ENCODE measurements at places on chromosomes 6 and 20.

- DNase-seq: no peak
Measured at GRCh38 chr6:131688286-131688685, 12.9 kb downstream of the OR2A4 start.

GRCh38 chr6:119347466-119348095, 2.0 kb downstream of the MAN1A1 start:
- no peak for DNase-seq

DNA sequence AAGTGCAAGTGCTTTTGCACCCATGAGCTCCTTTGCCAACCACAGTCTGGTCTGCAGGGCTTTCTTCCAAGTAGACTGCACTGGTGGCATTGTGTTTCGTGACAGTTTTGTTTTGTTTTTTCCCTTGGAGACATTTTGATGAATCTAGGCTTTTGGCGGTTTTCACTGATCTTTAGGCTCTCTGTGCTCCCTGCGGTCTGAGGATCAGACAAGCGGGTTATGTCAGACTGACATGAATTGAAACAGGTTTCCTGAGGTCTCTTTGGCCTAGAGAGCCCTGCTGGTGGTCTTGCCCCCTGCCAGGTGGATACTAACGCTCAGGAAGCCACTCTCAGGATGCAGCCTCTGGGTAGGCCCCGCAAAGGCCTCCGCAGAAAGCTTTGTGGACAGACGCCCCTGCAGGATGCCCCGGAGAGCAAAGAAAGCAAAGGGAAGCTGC, 555.4 kb upstream of the AGPAT4 start:
- no peak for DNase-seq

- no peak for DNase-seq
Measured at GRCh38 chr20:44911264-44911921, 1.5 kb downstream of the PABPC1L start.

GRCh38 chr6:11833626-11834592, 55.3 kb upstream of the ADTRP start:
- DNase-seq: no peak

DNA sequence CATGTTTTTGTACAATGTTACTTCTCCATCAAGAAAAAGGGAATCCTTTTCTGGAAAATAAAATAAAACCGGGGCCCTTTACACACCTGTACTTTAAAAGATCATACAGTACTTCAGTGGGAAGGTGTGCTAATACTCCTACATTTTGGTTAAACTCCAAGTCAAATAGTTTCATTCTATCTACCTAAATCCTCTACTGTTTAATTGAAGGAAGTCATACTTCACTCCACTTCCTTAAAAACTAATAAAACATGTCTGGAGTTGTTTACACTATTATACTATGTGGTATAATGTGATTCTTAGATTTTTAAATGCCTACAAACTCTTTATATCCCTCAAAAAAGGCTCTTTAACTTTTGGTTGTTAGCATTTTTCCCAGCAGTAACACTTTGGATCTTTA, 18.6 kb upstream of the HBS1L start:
- DNase-seq: no peak

DNA sequence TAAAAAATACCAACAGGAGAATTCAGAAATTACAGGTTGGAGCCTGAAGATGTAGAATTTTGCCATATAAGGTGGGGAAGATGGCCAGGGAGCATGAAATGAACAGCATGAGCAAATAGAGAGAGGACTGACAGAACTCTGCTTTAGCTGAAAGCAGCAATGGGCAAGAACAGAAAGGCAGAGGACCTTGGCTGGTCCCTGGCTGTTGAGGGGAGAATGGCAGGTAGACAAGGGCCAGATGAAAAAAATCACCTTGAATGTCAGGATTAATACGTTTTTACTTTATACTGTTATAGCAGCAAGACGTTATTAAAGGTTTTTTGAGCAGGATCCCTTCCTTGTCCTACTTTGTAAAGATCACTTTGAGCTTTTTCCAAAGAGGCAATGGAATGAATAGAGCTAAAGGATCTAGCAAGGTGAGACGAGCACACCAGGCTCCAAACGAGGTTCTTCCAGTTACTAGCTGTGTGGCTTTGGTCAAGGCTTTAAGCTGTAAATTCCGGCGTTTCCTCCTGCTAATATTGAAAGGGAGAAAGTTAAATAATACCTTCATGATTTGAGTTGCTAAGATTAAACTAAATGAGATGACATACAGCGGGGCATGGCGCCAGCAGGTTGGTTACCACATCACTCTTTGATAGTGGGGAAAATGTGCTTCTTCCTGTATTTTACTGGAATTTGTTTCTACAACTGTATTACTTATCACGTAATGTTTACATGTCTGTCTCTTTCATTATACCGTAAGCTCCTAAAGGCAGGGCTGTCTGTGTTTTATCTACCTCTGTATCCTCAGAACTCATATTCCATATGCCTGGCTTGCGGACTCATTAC, 776 bp downstream of the PPIL1 start:
- no peak for DNase-seq

DNA sequence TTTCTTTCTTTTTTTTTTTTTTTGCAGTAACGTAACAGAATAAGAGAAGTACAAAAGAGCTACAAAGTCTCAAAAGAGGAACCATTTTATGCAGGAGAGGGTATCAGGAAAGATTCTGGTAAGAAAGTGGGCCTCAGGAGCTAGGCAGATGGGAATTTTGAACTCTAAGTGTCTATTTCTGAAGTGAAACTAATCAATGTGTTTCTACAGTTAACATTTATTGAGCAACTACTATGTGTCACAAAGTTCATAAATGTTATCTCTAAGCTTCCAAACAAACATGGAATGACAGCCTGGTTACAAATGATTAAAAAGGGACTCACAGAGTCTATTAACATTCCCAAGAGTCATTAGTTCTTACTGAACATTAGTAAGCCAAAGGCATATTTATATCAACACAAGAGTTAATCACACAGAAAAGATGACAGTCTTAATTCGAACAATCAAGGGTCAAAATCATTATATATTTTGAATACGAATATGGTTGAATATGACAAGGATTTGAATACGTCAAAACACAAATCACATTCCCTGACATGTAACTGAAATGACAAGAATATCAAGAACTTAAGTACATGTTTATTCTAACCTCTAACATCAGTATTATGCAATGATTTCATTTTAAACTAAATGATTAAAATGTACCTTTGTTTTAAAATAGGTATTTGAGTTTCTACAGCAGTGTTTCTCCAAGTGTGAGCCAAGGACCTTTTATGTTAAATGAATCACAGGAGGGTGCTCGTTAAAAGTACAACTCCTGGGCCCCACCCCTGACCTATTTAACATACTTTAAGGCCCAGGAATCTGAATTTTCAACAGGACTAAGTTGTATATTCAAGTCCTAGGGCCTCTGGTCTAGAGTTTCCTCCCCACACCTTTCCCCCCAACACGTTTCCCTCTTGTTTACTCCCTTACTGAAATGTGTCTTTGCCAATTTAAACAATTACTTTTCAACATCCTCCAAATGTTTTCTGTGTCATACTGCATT, 89.7 kb downstream of the ATXN1 start:
- no peak for DNase-seq

- DNase-seq: no peak
Measured at GRCh38 chr6:28160233-28160632, 18.6 kb downstream of the ZKSCAN8 start.

- DNase-seq: no peak
Measured at GRCh38 chr6:95866732-95867131, 149.0 kb upstream of the FUT9 start.

- DNase-seq: no peak
Measured at GRCh38 chr6:34202329-34203201, 34.1 kb upstream of the HMGA1 start.

GRCh38 chr6:168331058-168331457, 11.5 kb upstream of the DACT2 start:
- no peak for DNase-seq

DNA sequence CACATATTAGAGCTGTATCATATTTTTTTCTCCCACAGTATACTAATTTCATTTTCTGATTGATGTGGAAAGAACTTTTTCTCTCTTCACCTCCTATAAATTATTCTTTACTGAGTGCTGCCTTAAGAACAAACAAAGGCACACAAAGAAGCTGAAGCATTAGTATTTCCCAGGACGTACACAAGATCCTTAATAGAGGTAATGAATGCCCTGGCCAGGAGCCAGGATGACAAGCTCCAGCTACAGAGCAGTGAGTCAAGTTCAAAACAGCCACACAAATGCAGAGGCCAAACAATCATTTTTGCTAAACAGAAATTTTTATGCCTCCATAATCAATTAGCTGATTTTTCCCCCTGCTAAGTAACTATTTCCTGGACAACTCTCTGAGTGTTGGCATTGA, 639.6 kb downstream of the EPHA7 start:
- no peak for DNase-seq

DNA sequence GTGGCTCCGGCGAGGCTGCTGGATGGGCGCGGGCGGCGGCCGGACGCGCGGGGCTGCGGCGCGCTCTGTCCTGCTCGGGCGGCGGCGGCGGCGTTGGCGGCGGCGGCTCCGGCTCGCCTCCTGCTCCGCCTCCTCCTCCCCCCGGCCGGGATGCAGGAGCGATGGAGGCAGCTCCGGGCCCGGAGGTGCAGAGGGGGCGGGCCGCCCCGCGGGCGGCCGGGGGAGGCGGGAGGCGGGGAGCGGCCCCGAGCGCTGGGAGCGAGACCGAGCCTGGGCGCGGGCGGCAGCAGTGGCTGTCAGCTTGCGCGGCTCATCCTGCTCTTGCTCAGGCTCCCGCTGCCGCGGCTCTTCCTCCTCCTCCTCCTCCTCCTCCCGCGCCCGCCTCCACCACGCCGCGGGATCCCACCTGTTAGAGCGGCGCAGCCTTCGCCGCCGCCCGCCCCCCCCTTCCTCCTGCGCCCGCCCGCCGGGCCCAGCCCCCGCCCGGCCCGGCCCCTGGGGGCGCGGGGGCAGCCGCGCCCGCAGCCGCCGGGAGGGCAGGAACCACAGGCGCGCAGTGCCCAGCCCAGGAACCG, at the start of gene NOL4L:
Gene NOL4L (minus strand): TSS at position 323 of the 575 bp plus-strand sequence. CDS start 443 bp downstream, outside the sequence.
- DNase-seq: no peak

DNA sequence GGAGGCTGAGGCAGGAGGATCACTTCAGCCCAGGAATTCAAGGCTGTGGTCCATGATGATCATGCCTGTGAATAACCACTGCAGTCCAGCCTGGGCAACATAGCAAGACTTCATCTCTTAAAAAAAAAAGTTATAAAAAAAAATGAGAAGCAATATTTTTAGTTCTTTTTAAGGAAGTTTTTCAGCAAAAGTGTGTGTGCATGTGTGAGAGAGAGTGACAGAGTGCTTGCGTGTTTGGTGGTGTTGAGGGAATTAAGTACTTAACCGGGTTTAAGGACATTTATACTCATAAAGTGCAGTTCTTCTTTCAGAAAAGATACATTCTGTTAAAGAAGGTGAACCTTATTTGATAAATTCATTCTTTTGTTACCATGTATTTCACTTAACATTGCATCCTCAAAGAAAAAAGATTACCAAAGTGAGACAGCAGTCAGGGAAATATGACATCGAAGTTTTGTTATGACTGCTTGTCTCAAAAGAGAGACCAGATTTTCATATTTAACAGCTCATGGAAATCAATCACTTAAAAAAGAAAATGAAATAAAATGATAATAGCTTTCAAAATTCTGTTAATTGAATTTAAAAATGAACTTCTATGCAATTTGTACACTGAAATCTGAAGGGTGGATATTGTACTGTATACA, 254.7 kb downstream of the ARHGAP18 start:
- no peak for DNase-seq

DNA sequence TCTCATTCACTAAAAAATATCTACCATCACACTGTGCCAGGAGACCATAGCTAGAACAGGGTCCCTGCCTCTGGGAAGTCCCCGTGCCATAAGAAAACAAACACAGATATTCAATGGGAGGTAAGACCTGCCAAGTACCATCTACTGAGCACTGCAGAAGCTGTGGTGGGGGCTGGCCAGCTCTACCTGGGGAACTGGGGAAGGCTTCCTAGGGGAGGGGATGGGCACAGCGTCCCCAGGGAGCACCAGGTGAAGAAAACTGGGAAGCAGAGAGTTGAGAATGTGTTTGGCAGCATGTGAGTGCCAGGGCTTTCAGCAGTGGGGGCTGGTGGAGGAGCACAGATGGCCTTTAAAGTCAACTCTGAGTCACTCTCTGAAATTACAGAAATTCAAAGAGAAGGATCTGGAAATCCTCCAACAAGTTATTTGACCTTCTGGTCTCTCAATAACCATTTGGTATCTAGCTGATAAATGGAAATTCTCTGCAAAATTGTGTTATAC, 85.2 kb downstream of the SHLD1 start:
- DNase-seq: no peak

DNA sequence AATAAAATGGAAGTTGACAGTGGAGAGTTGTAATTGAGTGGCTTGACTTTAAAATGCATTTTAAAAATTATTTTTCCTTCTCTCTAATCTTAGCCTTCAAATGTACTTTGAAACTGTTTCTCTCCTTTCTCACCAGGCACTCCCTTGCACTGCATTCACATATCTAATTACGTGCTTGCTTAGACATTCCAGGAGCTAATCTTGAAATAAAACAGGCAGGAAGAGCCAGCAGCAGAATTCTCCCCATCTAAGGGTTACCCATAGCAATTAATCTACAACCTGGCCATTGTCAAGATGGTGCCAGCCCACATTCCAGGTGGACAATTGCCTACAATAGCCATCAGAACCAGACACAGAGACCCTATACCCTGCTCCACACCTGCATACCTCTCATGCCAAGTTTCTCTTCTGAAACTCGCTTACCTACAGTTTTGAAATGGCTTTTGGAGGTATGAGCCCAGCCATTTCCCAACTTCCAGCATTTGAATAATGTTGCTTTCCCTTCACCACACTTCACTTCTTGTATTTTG, 167.6 kb upstream of the GJE1 start:
- no peak for DNase-seq

DNA sequence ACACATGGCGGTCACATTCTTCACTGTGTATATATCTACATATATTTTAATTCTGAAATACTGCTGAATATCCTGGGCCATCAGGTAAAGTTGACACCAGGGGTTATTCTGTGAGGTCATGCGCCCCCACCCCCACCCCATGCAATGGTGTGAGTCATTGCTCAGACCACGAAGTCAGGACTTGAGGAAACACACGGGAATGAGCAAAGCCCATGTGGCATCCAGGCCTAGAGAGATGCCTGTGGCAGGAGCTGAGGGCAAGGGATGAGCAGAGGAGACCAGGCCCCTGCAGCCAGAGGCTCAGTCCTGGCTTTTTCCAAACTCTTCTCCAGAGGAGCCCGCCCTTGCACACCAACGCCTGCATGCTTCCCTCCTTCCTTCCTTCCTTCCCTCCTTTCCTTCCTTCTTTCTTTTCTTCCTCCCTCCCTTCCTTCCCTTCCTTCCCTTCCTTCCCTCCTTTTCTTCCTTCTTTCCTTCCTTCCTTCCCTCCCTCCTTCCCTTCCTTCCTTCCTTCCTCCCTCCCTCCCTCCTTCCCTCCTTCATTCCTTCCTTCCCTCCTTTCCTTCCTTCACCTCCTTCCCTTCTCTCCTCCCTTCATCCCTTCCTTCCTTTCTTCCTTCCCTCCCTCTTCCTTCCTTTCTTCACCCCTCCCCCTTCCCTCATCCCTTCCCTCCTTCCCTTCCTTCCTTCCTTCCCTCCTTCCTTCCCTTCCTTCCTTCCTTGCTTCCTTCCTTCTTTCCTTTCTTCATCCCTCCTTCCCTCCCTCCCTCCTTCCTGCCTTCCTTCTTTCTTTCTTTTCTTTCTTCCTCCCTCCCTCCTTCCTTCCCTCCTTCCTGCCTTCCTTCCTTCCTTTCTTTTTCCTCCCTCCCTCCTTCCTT, 72.0 kb upstream of the INSM1 start:
- no peak for DNase-seq

Data from stimulated activated CD4-positive, alpha-beta T cell treated with anti-CD3 and anti-CD28 coated beads, Interleukin-1b, Interleukin-23, amount 100 ng/mL, for 24 hours (primary cell).